ENCODE measurements at places on chromosomes 5 and 9.

DNA sequence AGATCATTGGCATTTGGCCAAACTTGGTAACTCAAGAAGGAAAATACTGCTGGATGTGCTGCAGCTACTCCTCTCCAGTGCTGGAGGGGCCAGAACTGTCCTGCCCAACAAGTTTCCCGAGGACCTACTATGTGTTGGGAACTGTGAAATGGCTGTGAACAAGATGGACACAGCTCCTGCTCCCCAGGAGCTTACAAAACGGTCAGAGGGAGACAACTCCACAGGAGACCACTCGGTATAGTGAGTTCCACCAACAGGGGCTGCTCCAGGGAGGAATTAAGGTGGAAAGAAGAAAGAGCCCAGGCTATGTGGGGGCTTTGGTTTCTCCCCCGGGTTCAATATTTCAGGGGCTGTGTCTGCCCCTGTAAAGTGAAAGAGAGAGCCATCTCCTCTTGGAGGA is 78.8 kb downstream of the GNA14 start:
- no peak for DNase-seq

- DNase-seq: no peak
Measured at GRCh38 chr5:72093217-72093616, 14.1 kb upstream of the MAP1B start.

- no peak for DNase-seq
Measured at GRCh38 chr5:645421-645820, 33.3 kb downstream of the CEP72 start.

DNA sequence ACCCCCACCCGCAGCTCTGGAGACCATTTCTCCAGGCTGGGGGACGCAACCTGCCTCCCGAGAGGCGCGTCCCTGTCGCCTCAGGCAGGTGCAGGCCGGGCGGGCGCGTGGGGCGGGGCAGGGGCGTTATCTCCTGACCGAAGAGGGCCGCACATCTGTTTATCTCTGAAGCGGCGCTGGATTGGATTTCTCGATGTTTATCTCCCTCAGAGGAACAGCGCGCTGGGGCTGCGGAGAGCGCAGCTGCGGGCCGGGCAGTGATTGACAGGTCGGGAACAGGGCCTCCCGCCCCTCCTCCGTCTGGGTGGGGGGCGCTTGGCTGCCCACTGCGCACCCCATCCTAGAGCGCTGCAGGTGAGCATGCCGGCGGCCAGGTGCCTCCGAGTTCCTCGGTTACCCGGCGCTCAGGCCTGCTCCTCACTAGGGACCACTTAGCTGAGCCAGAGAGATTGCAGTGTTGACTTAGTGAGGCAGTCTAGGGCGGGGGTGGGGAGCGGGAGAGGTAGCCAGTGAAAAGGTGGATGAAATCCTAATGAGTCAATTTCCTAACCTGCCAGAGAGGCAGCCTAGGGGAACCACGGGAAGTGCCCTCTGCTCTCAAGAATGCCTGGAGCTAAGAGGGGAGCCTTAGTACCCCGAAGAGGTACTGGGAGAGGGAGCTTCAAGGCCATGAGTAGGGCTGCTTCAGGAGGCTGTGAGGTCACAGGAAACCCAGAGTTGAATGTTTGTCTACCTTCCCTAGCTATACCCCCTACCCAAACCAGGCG is 39.6 kb upstream of the TIFAB start:
- DNase-seq: no peak

- no peak for DNase-seq
Measured at GRCh38 chr5:133392448-133392847, 219.9 kb downstream of the FSTL4 start.

GRCh38 chr5:17343675-17344074 is 126.2 kb downstream of the BASP1 start:
- DNase-seq: no peak

DNA sequence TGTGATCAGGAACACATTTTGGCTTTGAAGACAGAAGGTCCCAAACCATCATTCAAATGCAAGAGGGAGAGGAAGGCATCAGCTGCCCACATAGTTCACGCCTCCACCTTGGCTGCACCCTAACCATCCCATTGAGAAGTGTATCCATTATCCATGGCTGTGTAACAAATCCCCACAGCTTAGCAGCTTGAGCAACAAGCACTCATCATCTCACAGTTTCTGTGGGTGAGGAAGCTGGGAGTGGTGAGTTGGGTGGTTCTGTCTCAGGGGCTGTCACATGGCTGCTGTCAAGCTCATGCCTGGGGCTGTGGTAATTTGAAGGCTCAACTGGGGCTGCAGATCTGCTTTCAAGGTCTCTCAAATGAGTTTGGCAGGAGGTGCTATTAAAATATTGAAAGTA is 23.0 kb upstream of the CEP72 start:
- no peak for DNase-seq

GRCh38 chr5:131394128-131394527 is 130.3 kb downstream of the CDC42SE2 start:
- DNase-seq: no peak

DNA sequence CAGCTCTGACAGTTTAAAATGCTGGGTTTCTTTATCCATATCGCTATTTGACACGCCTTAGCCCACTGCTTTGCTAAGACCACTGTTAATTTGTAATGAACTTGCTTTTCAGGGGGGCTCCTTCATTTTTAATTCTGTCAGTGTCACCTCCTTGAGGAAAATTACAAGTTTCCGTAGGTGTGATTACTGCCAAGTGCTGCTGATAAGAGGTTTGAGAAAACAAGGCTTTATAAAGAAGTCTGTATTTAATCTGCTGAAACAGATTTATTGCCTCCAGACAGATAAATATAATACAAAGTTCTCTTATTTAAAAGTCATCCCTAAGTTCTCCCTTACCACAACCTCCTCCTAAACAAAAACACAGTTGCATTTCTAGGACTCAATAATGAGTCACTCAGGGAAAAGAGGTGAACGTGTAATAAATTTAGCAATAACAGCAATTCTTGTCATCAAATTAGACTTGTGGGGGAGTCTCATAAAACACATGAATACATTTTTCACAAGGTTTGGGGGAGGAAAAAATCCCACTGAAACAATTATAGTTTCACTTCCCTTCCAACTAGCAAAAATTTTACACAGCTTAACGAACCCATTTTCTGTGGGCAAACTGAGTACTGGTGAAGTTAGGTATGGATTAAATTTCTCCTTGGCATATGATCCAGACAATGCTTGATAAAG is 72.8 kb downstream of the MAPKAP1 start:
- no peak for DNase-seq

DNA sequence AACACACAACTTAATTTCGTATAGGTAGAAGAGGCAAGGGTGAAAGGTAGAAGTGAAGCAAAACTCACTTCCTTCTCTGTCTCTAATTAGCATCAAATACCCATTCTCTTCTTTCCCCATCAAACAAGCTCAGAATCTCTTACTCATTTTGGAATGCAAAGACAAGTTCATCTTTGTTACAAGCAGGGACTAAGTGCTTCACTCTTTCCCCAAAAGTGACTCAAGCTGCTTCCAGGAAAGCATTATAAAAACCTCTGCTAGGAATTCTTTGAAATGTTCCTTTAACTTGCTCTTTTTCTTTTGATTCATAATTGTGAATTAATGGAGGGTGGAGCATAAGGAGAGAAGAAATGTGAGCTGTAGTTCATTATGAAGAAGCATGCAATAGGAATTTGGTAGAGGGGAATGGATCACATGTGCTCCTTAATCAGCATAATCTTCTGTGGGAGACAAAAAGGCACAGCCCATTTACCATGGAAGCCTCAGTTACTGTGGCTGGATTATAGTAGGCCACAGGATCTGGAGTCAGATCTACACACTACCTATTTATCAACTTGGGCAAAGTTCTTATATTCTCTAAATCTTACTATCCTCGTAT is 109.5 kb upstream of the DPYSL3 start:
- no peak for DNase-seq

GRCh38 chr5:140575309-140575708 is 10.7 kb downstream of the SLC35A4 start:
- no peak for DNase-seq

DNA sequence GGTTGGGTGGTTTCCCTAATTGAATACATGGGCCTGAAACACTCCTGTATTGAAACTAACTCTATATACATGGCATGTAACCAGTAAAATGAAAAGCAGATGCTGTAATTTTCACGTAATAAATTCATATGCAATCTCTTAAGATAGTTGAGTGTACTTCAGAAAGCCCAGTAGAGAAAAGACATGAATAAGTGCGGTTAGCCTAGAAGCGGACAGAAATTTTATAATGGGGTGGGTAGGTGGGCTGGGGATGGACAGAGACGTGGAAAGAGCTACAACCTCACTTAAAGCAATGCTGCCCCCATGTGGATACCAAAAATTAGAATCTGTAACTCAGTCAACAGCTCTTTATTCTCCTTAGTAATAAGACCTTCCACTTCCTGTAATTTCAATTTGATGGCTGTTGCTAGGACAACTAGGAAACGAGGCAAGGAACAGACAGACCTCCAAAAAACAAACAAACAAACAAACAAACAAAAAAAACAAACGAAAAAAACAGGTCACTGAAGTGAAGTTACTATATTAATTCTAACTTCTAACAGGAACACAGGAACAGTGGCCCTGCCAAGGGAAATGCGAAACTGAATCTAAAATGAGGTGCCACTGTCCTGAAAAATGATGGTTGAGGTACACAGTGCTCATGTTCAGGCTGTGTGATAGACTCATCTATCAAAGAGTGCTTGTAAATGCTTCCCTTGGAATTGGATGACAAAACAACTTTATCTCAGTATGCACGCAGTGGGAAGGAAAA is 103.4 kb upstream of the GNA14 start:
- no peak for DNase-seq

- no peak for DNase-seq
Measured at GRCh38 chr5:31537851-31538250, 5.8 kb downstream of the C5orf22 start.

- no peak for DNase-seq
Measured at GRCh38 chr5:109100971-109101370, 308.8 kb downstream of the PJA2 start.

DNA sequence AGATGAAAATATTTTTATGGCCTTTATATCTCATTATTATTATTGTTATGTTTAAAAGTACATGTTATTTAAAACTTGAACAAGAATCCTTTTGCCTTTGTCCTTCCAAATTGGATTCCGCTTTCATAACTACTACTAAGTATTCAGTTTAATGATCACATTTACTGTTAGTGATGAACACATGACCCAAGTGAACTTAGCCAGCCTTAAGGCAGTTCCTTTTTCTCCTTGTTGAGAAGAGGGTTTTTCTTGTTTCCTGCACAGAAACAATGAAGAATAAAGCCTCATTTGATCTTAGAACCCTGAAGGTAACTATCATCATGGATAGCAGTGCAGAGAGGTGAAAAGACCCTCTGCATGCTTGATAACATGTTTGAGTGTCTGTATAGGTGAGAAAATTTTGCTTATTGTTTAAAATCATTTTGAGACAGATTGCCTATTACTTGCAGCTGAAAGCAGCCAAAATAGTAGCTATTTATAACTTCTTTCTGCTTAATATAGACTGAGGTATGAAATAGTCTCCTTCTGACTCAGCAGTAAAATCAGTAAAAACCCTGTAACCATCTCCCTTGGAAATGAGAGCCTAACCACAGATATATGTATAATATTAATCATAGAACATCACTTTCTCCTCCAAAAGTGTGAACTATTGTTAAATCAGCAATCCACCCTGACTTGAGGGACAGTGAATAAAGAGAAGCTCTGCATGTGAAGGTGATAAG is 266.2 kb downstream of the SPATA31D1 start:
- no peak for DNase-seq

- no peak for DNase-seq
Measured at GRCh38 chr5:102153003-102153759, 142.9 kb downstream of the SLCO4C1 start.

GRCh38 chr9:127931092-127931881 is 710 bp upstream of the PIP5KL1 start:
- no peak for DNase-seq

DNA sequence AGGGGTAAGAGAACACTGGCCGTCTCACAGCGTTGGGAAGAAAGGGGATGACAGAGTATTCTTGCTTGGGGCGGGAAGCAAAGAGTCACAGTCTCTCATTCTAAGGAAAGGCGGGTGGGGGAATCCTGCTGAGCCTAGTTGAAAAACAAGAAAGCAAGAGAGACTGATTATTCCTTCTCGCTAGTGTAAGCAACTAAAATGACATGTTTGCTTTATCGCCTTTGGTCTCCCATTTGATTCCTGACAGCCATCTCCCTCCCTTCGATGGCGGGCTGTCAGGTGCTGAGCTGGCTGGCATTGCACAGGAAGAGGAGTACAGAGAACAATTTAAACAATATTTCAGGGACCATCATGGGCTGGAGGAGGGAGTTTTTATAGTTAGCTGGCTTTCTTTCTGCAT is 331.3 kb downstream of the ASTN2 start:
- DNase-seq: no peak

- DNase-seq: no peak
Measured at GRCh38 chr5:57598097-57598496, 115.5 kb upstream of the ACTBL2 start.

DNA sequence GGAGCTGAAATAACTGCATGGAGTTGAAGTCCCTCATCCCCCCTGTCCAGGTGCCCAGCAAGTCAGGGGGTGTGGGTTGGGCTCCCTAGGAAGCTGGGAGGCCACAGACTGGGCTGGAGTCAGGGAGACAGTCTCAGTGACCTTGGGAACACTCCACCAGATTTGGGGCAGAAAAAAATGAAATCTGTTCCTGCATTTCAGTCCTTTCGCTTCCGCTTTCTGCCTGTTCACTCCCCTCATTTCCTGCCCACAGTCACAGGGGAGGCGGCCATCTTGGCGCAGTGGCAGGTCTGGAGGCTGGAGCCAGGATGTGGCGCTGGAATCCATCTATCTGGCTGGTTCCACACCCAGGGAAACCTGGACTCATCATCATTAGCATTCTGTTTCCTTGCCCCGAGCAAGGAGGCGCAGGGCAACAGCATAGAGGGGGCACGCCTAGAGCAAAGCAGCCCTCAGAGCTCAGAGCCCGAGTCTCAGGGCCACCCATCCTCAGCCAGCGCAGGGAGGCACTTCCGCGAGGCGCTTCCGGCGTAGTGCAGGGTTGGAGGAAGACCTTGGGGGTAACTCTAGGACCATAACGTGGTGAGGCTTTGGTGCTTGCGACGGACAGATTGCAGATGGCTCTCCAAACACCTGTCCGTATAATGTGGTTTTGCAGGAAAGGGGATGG is 86.2 kb upstream of the HSPA9 start:
- no peak for DNase-seq

DNA sequence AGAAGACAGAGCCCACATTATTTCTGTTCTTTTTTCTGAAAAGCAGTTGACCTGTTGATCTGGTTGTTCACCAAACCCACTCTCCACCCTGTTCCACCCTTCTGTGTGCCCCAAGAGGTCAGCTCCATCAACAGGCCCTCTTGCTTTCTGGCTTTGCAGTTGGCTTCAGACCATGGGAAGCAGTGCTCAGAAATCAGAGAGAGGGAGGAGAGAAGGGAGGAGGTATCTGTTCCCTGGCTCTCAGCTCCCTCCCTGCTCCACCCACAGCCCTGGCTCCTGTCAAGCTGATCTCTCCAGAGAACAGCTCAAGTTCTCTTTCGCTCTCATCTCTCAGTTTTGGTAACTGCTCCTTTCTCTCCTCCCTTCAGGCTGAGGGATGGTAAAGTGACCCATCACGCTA is 144.2 kb upstream of the RAI14 start:
- no peak for DNase-seq

- no peak for DNase-seq
Measured at GRCh38 chr9:19976226-19976625, 187.4 kb upstream of the SLC24A2 start.

Measured in stimulated activated CD8-positive, alpha-beta memory T cell treated with anti-CD3 and anti-CD28 coated beads, Interleukin-2, amount 100 ng/mL, for 1 hour (primary cell).